Left renal cortex interstitium (tissue), 4 donors: ENCODE measurements at places on chromosomes 13 and 19. TPM values are rescaled to one million over a fixed set of nuclear protein-coding genes. Genes with fewer than 3 reads are reported as not detected.

GRCh38 chr19:48186015-48186414 is 15.5 kb downstream of the ZSWIM9 start:
- no peak for DNase-seq

DNA sequence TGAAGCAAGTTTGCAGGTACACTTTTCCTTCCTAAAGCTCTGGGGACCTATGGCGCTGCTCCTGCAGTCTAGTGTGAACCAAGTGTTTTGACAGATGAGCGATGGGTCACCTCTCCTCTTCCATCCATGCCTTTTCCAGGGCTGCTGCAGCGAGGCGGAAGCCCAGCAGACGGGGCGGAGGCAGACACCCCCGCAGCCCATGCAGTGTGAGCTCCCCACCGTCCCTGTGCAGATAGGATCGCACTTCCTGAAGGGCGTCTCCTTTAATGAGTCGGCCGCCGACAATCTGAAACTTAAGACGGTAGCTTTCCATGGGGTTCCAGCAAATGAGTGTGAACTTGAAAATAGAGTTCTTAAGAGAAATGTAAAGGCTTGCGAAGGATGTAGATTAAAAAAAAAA is 37.1 kb upstream of the GPI start:
- DNase-seq = peak; percentile 28

DNA sequence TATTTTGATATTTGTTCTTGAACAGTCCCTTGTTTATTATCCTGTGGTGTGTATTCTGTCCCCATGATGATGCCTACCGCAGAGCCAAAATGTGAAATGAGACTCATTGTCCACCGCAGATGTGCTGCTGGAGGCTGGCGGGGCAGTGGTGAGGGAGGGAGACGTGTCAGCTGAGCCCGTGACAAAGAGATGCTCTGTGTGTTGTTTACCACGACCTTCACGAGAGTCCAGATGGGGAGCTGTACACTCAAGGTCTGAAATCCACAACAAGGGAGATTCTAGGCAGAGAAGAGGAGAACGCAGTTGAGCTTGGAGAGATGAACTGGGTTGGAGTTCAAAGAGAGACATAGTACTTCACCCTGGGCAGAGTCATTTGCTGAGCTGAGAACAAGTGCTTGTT is 20.8 kb upstream of the AMER2 start:
- DNase-seq = no peak

GRCh38 chr19:1401138-1401888 is at the start of gene GAMT:
GAMT (minus strand) TSS chr19:1401542; CDS start chr19:1401476, 66 bp downstream.
- DNase-seq = no peak

GRCh38 chr13:51916962-51917361 is 55.2 kb downstream of the CCDC70 start:
- no peak for DNase-seq

GRCh38 chr19:49196527-49197240 is 39.1 kb downstream of the TRPM4 start:
- DNase-seq = no peak

- DNase-seq = no peak
These were observed 321.5 kb upstream of the MAB21L1 start for GRCh38 chr13:35797991-35798390.

- no peak for DNase-seq
These were observed 14.5 kb upstream of the CHAMP1 start for GRCh38 chr13:114299604-114300305.

GRCh38 chr19:49679771-49680413 is 2.8 kb downstream of the PRMT1 start:
- no peak for DNase-seq

- no peak for DNase-seq
These were observed 456.4 kb downstream of the FGF14 start for GRCh38 chr13:101945435-101945834.

- no peak for DNase-seq
These were observed 53.8 kb downstream of the ATP11A start for GRCh38 chr13:112743451-112744167.

DNA sequence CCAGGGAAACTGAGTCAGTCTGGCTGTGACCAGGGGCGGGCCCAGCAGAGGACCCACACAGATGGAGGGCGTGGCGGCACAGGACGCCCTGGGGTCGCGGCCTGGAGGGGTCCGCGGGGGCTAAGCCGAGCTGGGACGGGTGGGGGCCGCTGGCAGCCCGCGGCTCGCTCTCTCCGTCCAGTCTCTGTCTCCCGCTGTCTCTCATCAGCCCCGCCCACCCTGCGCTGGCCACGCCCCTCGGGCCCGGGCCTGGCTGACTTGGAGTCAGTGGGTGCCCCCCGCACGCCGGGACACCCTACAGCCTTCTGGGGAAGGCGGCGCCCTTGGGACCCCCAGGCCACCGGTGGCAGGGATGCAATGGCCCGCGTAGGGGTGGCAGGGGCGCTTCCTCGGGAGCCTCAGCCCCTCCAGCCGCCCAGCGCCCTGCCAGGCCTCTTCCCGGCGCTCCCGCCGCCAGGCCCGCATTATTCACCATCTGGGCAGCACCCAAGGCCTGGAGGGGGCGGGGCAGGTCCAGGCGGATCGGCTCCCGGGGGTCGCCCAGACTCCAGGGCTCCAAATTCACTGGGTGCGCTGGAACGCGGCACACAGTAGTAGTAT is at the start of gene TBXA2R:
TSS of gene TBXA2R (minus strand) at position 186 of the 600 bp plus-strand sequence. CDS start 6,241 bp downstream, outside the sequence.
- no peak for DNase-seq

DNA sequence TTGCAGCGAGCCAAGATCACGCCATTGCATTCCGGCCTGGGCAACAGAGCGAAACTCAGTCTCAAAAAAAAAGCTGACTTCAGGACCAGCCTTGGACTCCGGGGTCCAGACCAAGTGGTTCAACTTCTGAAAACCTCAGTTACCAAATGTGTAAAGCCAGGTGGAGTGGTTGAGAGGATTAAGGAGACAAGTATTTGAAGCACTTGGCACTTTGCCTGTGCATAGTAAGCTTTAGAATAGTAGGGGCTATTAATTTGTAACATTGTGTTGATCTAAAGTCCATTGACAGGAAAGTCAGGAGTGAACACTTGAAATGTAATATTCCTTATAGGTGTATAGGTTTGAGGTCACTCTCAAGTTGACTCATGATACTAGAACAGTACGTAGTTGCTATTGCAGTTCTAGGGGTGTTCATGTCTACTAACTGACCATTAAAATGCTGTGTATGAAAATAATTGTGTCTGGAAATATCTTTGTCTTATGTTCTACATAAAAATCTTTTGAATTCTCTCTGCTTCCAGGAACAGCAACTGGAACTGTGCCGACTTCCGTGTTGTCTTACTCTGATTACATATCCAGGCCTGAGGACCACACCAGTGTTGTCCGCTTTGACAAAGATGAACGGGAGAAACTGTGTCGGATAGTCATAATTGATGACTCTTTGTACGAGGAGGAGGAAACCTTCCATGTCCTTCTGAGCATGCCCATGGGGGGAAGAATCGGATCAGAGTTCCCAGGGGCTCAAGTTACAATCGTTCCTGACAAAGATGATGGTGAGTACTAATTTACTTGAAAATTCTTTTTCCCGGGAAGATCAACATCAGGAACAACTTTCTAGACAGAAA is 97.4 kb downstream of the FREM2 start:
- DNase-seq = no peak

- no peak for DNase-seq
These were observed 442.8 kb downstream of the FGF14 start for GRCh38 chr13:101959016-101959415.

- DNase-seq = no peak
These were observed 4.6 kb downstream of the FBXO17 start for GRCh38 chr19:38970664-38971532.

- DNase-seq = no peak
These were observed 540.8 kb downstream of the OLFM4 start for GRCh38 chr13:53569453-53569852.

GRCh38 chr19:3233831-3234230 is 9.4 kb downstream of the CELF5 start:
- no peak for DNase-seq

- DNase-seq = peak; percentile 84
These were observed 22.3 kb upstream of the XPO4 start for GRCh38 chr13:20924758-20925394.

- no peak for DNase-seq
These were observed 90.9 kb downstream of the NALCN start for GRCh38 chr13:101325423-101325822.

DNA sequence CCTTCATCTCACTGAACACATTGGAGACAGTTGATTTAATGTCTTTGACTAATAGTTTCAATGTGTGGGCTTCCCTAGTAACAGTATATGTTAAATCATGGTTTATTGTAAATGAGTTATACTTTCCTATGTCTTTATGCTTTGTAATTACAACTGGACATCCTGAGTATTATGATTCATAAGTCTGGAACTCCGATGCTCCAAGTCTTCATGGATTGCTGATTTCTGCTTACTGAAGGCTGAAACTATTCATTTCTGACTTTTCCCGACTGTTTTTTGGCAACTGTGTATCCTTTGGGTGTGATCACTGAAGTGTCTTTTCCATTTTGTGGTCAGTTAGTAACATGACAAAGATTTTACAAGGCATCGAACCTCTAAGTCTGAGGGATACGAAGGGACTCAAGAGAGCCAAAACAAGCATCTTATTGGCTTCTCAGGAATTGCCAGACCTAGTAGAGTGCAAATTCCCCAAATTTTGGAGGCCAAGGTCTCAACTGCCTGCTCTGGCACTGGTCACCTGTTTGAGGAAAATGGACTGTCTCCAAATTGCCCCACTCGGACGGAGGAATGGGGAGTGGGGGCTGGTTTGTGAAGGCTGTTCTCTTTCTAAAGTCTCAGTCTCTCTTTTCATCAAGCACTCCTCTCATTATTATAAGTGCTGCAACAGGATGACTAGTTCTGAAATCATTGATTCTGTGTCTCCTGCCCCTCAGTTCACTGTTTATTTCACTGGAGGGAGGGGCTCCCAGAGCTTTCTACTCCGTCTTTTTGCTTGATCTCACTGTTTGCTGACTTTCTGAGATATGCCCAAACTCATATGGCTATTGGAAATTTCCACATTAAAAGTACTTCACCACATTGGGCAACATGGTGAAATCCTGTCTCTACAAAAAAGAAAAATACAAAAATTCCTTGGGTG is 20.2 kb upstream of the CD70 start:
- no peak for DNase-seq

DNA sequence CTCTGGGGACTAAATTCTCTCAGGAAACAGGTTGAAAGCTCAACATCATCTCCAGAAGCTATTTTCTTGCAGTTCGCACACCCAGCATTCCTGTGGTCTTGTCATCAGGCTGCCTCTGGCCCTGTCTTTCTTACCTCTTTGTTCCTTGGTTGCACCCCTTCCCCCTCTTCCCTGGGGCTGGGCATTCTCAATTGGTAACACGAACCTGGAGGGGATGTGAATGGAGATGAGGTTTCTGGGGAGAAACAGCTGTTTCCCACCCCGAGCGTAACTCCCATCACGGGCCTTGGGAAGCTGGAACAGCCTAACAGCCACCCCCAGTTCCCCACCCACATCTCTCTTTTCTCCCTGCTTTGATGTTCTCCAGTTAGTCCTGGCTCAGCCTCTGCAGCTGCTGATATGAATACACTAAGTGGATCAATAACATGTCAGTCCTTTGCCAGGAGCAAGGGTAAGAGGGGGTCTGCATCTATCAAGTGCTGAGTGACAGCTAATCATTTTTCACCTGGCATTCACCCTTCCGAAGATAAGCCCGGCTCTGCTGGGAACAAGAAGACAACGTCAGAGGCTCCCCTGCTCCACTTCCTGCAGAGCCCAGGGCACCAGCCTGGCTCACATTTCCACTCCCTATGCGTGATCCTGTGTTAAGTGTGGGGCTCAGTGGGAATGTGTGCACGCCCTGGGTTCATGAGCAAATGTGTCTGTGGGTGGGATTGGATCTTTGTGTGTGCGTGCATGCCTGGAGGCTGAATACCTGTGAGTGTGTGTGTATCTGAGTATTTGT is 74.0 kb upstream of the KCTD15 start:
- no peak for DNase-seq

DNA sequence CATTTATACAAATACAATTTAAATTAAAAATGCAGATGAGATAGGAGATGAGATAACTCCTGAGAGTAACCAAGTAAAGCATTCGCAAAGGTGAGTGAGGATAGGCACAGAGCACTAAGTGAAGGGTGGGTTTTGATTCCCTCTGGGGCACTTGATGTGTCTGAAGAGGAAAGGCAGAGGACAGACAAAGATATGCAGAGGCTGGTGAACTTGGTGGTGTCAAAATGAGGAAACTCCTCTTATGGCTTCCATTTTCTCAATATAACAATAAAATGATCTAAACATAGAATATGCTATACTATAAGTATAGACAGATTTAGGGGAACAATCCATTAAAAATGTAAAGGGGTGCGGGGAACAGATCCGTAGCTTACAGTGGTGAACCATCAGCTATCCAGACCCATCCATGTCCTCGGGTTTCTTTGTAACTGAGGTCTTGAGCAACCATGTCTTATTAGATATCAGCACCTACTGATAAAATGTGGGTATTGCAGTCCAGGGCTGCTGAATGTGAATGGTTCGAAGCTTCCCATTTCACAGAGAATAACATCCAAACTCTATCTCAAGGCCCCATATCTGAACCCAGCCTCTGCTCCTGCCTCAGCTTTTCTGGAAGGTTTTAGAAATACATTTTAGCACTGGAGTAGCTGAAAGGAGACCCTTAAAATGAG is 73.9 kb upstream of the SLC10A2 start:
- no peak for DNase-seq

- no peak for DNase-seq
These were observed 34.6 kb upstream of the SLC46A3 start for GRCh38 chr13:28753208-28753892.

GRCh38 chr19:14432791-14433553 is at the start of gene PKN1:
PKN1 (plus strand) TSS chr19:14433306; CDS start chr19:14433522, 216 bp downstream.
- no peak for DNase-seq

DNA sequence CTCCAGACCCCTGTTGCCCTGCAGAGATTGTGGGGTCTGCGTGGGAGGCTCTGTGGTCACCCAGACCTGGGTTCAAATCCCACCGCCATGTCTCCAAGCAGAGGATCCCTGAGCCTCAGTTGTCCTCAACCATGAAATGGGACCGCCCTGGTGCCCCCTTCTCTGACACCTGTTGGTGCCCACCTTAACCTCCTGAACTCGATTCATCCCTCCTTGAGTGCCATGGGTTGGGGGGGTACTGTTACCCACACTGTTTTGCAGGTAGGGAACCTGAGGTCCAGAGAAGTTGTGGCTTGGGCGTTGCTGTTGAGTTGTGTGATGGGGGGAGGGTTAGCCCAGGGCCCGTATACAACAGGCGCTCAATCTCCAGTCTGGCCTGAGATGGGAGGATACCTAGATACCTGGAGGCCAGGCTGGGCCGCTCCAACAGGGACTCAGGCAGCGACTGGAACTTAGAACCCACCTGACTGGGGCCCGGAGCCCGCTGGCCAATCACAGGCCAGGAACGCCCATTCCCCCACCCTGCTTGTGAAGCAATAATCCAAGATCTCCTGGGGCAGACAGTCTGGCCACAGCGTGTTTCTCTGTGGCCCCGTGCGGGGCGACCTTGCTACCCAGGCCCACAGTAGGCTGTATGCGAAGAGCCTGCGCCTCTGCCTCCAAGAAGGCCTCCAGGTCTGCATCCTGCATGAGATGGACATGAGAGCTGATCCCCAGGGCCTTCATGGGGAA is 2.8 kb downstream of the ARID3A start:
- DNase-seq = no peak

The WDR88 gene
- 1.7 TPM for polyA plus RNA-seq

The ZSCAN4 gene
- polyA plus RNA-seq = not detected

The EPSTI1 gene
- 12.9 TPM for polyA plus RNA-seq

The TNNT1 gene
- polyA plus RNA-seq = 7.7 TPM

The KLK2 gene
- polyA plus RNA-seq = 0.42 TPM

The LYL1 gene
- polyA plus RNA-seq = 4.8 TPM
